ENCODE measurements at places on chromosomes 1 and 21. TPM values are rescaled to one million over a fixed set of nuclear protein-coding genes. Genes with fewer than 3 reads are reported as not detected.

The GBP2 gene
- 10.2 TPM for polyA plus RNA-seq

The AXDND1 gene
- 0.11 TPM for polyA plus RNA-seq

The GRHL3 gene
- polyA plus RNA-seq: not detected

The OR6K3 gene
- not detected for polyA plus RNA-seq

The RHBDL2 gene
- 0.07 TPM for polyA plus RNA-seq

The OLIG2 gene
- not detected for polyA plus RNA-seq

The C1QB gene
- not detected for polyA plus RNA-seq

The FAM78B gene
- 0.34 TPM for polyA plus RNA-seq

The TMEM52 gene
- polyA plus RNA-seq: 3.8 TPM

The TMPRSS15 gene
- polyA plus RNA-seq: 0.03 TPM

The LCE6A gene
- not detected for polyA plus RNA-seq

DNA sequence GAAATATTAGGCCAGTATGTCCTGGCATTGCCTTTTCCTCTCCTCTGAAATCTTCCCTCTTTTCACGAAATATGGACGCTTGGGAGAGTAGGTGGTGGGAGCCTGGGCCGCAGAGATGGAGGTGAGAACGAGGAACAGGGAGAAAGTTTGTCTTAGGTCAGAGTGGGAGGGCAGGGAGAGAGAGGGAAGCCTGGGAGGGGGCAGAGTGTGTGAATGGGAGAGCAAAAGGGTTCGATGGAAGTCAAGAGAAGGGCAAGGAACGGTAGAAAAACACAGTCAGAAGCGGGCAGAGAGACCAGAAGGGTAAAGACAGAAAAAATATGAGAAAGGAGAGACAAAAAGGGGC, 1.2 kb downstream of the TRABD2B start:
- no peak for DNase-seq

DNA sequence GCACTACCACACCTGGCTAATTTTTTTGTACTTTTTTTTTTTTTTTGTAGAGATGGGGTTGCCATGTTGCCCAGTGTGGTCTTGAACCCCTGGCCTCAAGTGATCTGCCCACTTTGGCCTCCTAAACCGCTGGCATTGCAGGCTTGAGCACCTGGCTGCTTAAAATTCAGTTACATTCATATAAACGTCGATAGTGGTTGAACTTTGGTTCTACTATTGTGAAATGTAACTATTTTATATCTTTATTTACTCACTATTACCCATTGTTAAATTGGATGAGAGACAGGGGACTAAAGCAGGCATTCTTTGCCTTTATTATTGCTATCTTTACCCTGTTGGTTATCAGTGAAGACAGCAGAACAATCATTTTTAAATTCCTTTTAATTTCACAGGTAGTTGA, 6.2 kb downstream of the SNX27 start:
- no peak for DNase-seq

- no peak for DNase-seq
Measured at GRCh38 chr1:243855616-243856318, 5.7 kb upstream of the AKT3 start.

- DNase-seq: no peak
Measured at GRCh38 chr1:202561726-202562443, 148.4 kb downstream of the SYT2 start.

DNA sequence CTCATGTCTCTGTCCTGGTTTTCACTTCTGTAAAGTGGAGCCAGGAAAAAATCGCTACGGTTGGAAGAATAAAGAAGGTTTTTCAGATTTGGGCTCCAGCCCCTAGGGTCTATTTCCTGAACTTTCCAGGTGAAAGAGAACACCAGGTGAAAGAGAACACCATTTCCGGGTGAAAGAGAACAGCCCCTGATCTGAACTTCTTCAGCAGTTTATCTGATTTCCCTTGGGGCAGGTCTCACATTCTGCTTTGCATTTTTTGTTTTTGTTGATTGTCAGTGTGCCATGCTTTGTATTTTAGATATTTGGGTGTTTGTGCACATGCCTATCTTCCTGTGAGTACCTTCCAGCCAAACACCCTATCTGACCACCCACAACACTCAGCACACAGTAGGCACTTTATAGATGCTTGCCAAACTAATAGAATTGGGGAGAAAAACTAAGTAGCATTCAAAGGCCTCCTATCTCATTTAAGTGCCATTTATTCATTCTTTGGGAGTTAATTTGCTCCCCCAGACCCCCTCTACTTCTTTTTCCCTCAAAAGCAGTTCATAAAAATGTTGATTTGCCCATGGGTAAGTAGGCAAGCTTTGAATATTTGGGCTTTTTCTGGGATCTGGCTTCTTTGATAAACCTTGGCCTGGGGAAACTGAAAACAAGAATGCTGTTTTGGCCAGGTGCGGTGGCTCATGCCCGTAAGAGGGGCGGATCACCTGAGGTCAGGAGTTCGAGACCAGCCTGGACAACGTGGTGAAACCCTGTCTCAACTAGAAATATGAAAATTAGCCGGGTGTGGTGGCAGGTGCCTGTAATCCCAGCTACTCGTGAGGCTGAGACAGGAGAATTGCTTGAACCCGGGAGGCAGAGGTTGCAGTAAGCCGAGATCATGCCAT, 2.2 kb downstream of the NAV1 start:
- DNase-seq: no peak

- no peak for DNase-seq
Measured at GRCh38 chr1:9269721-9270120, 23.0 kb upstream of the SPSB1 start.

- DNase-seq: no peak
Measured at GRCh38 chr1:67792741-67793458, 40.4 kb downstream of the GNG12 start.

DNA sequence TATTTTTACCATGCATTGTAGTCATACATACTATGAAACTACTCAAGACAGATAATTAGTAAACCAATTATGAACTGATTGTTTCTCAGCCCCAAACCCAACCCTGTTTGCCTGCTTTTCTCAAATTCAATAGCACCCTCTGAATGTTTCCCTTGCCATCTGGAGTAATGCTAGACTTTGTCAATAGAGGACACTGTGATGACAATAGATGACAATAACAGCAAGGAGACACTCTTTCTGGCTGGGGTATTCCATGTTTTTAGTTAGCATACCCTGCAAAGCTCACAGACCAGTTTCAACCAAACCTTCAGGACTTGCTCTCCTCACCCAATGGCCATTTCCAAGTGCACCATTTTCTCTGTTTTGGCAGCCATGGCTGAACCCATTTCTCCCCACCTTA, 108.5 kb upstream of the LRRC7 start:
- no peak for DNase-seq

- DNase-seq: no peak
Measured at GRCh38 chr1:223549740-223550139, 115.8 kb downstream of the CAPN8 start.

DNA sequence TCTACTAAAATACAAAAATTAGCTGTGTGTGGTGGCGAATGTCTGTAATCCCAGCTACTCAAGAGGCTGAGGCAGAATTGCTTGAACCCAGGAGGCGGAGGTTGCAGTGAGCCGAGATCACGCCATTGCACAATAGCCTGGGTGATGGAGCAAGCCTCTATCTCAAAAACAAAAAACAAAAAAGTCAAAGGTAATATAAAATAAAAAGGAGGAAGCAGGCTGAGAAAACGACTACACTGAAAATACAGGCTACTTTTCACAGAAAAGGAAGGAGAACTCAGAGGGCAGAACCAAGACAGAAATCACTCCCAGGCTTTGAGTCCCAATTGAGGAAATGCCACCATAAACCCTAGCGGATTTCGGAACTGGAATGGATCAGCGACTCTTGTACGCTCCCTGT, 5.9 kb upstream of the A3GALT2 start:
- DNase-seq: no peak

- peak; percentile 86 for DNase-seq
Measured at GRCh38 chr1:229410692-229411433, 23.0 kb downstream of the ACTA1 start.

DNA sequence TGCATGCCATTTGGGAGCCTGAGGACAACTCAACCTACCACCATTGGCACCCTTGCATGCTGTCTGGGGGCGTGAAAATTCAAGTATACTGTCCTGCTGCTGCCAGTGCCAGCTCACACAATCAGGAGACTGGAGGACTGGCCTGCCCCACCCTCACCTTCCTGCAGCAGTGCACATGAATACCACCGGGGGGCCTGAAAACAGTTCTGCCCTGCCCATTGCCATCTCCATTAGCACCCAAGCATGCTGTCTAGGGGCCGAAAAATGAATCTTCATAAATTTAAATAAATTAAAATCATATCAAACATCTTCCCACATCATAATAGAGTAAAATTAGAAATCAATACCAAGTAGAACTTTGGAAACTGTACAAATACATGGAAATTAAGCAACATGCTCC, 322.1 kb upstream of the TMPRSS15 start:
- no peak for DNase-seq

DNA sequence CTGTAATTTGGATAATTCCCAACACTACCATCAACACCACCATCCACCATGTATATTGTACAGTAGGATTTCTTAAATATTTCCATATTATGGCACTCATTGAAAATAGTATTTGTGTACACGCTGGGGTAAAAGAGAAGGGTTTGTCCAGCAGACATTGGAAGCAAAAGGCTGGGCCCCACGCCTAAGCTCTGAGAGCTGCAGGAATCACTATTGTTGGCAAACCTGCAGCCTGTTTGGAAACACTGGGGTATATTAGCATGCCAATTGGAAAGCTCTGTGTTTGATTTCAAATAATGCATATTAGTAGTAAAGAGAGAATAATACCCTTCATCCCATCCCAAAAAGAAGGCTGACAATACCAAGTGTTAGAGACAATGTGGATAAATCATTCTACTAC, 81.5 kb upstream of the DPYD start:
- DNase-seq: no peak

Measured in SK-N-SH (cell line).